ENCODE measurements at places on chromosomes 7 and 10. TPM values are rescaled to one million over a fixed set of nuclear protein-coding genes. Genes with fewer than 3 reads are reported as not detected.
A peak's percentile ranks its signal among the peaks of the same experiment; 100 is the strongest.

GRCh38 chr10:125041856-125042506 lies 100.1 kb downstream of the ZRANB1 start:
- no peak for DNase-seq

DNA sequence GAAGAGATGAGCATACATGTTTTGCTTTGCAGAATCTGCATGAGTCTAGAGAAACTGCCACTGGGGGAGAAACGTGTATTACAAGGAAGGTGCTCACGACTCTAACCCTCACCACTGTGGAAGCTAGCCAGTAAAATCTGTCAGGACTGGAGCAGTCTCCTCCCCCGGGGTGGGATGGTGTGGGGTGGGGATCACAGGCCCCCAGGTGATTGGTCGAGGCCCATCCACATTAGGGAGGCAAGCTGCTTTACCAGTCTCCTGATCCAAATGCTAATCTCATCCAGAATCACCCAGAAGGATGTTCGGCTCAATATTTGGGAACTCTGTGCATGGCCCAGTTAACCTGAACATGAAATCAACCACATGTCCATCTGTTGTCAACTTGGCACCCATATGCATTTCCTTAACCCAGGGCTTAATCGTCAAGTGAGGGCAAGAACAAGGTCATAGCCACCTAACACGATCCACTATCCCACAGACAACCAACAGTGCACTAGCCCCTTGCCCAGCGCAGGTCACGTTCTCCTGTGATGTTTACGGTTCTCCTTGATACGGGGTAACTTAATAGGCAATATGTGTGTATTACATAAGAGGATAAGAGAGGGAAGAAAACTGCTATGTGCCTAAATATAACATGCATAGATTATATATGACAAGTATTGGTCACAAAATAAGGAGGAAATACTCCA lies 40.8 kb downstream of the DNAJB6 start:
- DNase-seq, result no peak

DNA sequence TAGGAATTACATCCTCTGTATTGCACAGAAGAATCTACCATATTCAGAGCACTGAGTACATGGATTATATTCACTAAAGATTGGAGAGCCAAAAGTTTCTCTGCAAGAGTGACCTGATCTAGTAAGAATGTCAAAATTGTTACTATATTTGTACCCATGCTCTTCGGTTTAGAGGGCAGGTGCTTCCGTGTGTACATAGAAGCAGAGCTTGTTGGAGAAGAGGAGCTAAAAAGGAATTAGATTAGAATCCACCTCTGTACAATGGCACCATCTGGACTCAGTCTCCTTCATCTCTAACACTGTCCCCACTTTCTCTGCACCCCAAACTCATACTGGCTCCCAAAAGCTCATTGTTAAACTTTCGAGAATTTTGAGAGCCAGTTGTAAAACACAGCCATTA lies 8.3 kb downstream of the CALD1 start:
- DNase-seq, result peak; percentile 29

GRCh38 chr7:115984105-115984504 lies 46.5 kb downstream of the TFEC start:
- DNase-seq, result peak; percentile 27

DNA sequence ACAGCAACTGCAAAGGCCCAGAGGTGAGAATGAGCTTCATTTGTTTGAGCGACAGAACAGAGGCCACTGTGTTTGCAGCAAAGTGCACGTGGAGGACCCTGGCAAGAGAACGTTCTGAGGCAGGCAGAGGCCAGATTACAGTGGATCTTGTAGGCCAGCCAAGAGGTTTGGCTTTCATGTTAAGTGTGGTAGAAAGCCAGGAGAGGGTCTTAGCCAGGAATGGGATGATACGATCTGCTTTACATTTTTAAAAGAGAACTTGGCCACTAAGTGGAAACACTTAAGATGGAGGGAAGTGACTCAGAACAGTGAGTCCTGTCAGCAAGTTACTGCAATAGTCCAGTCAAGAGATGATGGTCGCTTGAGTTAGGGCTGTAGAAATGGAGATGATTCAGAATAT lies 4.6 kb downstream of the CCDC136 start:
- DNase-seq, result peak; percentile 98

- no peak for DNase-seq
Measured at GRCh38 chr7:101068401-101068800, 16.9 kb upstream of the TRIM56 start.

TMEM213 gene
- 0.33 TPM for total RNA-seq

LOXL4 gene
- 14.3 TPM for total RNA-seq

GRCh38 chr10:62745581-62745980 lies 58.9 kb upstream of the ADO start:
- DNase-seq, result no peak

DNA sequence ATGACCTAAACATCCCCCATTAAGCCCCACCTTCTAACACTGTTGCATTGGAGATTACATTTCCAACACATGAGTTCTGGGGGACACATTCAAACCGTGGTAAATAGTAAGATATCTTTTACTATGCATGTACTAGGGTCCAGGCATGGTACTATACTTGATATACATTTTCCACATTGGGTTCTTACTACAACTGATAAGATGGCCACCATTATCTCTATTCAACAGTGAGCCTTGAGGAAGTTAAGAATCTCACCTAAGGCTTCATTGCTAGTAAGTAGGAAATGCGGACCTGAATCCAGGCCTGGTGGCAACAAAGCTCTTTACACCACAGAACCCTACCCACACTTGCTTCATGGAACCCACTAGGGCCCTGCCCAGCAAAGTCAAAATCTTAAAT lies 5.7 kb downstream of the PANK1 start:
- DNase-seq, result no peak

GRCh38 chr7:35498416-35498815 lies 196.5 kb downstream of the HERPUD2 start:
- DNase-seq, result no peak

PDE6C gene
- not detected for total RNA-seq

HTR5A gene
- total RNA-seq, result not detected

CFAP70 gene
- 1.4 TPM for total RNA-seq

- no peak for DNase-seq
Measured at GRCh38 chr10:128528167-128528566, 401.9 kb upstream of the MKI67 start.

DNA sequence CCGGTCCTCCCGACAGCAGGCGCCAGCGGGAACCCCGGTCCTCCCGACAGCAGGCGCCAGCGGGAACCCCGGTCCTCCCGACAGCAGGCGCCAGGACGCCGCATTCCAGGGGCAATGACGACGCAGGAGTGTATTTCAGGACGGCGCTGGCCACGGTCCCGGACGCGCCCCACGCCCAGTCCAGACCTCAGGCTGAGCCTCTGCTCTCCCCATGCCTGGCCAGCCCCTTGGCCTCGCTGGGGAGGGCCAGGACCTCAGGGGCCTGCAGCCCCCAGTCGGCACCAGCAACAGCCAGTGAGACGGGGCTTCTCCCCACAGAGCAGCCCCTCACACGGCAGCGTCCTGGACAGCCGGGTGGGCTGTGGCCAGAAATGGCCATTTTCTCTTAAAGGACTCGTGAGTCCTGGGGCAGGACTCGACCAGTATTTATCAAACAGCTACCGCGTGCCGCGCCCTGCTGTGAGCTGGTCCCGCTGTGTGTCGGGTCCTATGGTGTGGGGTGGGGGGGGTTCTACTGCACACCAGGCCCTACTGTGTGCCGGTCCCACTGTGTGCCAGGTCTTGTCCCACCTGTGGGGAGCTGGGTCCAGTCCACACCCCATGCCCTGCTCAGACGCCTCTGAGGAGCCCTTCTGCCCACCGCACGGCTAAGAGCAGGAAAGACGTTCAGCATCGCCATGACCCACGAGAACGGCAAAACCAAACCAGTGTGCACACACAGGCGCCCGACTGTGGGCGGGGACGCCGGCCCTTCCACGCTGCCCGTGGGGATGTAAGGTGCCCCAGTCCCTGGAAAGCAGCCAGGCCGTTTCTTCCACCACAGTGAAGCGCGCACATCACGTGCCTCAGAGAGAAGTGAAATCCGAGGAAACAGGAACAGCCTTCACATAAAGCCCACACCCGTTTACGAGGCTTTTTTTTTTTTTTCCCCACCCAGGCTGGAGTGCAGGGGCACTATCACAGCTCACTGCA lies 33.3 kb downstream of the GET4 start:
- DNase-seq, result peak; percentile 70

DNA sequence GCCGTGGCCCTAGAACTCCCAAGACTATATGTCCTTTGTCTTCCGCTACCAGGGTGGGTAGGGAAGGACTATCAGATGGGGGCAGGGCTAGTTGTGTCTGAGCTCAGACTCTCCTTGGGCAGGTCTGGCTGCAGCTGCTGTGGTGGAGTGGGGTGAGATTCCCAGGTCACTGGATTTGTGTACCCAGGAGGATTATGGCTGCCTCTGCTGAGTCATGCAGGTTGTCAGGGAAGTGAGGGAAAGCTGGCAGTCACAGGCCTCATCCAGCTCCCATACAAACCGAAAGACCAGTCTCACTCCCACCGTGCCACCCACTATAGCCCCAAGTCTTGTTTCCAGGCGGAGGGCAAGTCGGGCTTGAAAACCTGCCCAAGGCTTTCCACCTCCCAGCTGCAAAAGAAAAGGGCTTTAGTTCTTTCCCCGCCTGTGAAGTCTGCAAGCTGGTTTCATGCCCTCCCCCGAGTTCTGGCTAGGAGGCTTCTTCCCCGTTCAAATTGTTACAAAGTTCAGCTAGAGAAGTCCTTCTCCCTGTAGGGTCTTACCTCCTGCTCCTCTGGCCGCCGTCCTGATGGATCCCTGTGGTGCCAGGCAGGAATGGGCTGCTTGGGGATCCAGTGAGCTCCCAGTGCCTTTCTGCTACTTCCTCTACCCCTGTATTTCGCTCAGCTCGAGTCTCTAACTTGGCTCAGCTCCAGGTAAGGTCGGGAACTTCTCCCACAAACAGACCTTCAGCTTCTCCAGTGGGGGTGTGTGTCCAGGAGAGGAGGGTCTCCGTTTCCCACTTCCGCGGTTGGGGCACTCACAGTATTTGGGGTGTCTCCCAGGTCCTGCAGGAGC lies 106.8 kb upstream of the FGL2 start:
- no peak for DNase-seq

CALHM3 gene
- not detected for total RNA-seq

DDIT4 gene
- total RNA-seq, result 52.4 TPM

DNA sequence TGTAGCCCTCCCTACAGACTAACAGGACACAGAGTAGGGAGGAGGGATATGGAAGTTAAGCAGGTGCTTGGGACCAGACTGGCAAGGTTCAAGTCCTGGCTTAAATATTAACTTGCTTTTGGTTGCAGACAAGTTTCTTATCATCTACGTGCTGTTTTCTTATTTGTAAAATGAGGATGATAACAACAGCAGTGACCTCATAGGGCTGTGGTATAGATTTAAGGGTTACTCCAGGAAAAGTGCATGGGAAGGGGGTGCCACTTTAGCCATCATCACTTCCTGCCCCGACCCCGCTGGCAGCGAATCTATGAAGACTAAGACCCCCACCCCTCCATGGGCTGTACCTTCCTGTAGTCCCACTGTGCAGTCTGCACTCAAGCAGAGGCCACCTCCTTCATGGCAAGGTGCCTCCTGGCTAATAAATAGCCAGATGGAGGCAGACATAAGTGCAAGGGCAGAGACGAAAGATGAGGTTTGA lies 250.2 kb downstream of the COBL start:
- no peak for DNase-seq

DTX2 gene
- total RNA-seq, result 6.6 TPM

DNA sequence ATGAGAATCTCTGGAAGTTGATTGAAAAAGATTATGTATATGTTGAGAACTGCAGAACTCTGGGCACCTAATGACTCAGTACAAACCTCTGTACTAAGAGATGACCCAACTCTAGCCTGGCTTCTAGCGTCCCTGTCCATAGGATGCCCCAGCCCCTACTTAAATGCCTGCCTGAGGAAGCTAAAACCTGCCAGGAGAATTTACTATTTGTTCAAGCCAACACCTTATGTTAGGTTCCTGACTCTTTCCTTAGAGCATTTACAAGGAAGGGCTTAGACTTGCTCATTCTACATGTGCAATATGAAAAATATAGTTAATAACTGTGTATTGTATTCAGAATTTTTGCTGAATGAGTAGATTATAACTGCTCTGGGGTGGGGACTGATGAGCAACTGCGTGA lies 37.5 kb upstream of the AOAH start:
- no peak for DNase-seq

CACNA2D1 gene
- total RNA-seq, result 46.0 TPM

DNA sequence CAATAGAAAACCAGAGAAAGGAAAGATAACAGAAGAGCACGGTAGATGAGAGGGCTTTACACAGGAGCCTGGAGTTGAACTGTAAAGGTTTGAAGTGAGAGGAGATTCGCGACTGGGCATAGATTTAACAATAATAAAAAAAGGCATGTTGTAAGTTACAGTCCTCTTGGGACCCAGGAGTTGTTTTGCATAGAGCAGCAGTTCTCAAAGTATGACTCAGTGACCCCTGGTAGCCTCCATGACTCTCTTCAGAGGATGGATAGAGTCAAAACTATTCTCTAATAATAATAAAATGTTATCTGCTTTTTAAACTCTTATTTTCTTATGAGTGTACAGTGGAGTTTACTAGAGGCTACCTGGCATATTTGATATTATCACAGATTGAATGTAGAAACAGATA lies 262.3 kb downstream of the SORCS3 start:
- peak; percentile 33 for DNase-seq

KAZALD1 gene
- total RNA-seq, result 71.5 TPM

GRCh38 chr10:201328-201771 lies 66.1 kb downstream of the ZMYND11 start:
- peak; percentile 21 for DNase-seq

DNA sequence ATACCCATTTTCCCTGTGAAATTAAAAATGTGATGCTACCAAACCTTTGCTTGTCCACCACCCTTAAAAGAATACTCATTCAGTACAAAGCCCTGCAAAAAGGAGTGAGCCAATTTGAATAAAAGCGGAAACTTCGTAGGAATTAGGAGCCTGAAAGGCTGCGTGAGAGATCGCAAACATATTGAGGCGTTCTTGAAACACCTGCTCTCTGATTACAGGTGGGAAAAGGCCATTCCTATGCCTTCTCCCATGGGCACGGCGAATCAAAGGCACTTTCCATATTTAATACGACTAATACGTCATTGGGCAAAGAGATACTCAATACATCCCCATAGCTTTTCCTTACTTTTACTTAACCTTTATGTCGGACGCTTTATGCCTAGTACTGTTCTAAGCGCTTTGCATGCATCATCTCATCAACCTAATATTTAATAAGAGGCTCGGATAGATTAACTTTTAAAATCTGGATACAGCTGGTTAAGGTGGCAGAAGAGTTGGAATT lies 30.9 kb upstream of the KMT2E start:
- DNase-seq, result no peak

DPYSL4 gene
- 4.2 TPM for total RNA-seq

DNA sequence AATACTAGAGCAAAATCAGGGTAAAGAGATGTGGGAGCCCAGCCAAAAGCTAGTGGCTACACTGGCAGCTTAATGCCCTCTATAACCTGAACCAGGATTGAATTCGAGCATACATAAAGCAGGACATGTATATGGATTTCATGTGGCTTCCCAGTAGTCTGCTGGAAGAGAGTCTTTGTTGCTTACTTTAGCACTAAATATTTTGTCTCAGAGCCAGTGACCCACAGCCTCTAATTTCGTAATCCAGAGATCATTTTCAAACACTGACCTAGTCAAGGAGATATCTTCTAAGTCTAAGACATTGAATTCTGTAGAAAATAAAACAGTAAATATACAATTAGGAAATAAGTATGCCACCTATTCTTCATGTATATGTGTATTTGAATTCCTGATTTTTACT lies 64.2 kb upstream of the GNAI1 start:
- DNase-seq, result peak; percentile 37

- no peak for DNase-seq
Measured at GRCh38 chr7:159025161-159025779, 119.4 kb downstream of the VIPR2 start.

Measured in fibroblast of the aortic adventitia (primary cell).